ENCODE measurements at places on chromosomes 7 and 10.
A peak's percentile ranks its signal among the peaks of the same experiment; 100 is the strongest.

DNA sequence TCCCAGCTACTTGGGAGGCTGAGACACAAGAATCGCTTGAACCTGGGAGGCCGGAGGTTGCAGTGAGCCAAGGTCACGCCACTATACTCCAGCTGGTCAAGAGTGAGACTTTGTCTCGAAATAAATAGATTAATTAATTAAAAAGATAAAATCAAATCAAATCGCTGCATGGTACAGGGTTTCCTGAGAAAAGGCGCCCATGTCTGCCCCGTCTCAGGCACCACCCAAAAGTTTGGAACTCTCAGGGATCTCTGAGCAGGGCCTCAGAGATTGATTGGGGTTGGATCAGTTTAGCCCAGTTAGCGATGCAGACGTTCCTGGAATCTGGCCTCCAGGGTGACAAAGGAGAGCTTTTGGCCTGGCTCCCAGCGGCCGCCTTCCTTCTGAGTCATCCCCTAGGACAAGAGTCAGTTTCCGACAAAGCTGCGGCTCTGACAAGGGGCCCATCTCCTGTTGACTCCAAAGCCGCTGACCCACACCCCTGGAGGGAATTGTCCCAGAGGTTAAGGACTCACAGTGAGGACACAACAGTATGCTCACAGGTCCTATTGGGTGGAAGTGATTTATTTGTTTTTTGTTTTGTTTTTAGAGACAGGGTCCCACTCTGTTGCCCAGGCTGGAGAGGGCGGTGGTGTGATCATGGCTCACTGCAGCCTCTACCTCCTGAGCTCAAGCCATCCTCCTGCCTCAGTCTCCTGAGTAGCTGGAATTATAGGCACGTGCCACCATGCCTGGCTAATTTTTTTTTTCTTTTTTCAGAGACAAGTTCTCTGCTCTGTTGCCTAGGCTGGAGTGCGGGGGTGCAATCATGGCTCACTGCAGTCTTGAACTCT is 6.8 kb downstream of the ORAI2 start:
- no peak for DNase-seq

GRCh38 chr10:69317626-69318105 is 39.4 kb downstream of the HK1 start:
- DNase-seq: no peak

DNA sequence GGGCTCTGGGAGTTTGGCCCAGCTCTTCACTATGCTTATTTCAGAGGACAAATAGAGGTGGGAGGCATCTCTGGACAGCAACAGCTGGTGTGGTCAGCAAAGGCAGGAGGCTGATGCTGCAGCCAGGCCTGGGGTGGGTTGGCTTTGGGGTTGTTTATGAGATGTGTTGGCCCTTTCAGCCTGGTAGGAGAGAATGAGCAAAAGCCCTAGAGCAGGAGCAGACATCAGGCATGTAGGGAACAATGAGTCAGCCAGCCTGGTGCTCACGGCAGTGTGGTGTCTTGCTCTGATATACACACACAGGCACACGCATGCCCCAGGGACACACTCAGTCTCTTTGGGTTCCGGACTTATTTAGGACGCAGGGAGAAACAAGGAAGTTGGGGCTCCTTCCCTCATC is 157.1 kb downstream of the PRKCQ start:
- no peak for DNase-seq

DNA sequence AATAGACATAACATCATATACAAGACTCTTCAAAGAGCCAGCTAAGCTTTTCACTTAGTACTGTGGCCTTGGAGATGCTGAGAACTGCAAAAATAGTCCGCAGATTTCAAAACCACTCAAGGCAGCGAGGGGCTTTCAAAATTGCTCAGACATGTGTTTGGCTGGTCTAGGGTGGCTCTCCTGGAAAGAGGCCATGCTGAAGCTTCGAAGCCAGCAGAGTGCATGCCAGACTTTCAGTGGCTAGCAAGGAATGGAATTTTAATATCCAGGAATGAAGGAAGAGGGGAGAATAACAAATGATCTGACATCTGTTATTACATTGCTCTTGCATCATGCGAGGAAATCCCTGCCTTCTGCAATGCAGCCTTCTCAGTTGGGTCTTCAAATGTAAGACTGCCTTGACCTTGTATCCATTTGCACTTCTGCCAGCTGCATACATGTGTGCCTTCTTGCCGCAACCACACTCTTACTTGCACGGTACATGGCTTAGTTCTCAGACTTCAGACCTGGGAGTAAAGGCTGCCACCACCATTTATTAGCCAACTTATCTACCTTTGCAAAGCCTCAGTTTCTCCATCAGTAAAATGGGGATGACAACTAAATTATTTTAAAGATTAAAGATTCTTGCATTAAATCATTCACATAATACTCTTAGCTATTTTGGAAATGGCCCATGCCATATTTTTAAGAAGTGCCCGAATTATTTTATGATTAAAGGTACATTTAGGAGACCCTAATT is 55.9 kb downstream of the ITIH5 start:
- no peak for DNase-seq

DNA sequence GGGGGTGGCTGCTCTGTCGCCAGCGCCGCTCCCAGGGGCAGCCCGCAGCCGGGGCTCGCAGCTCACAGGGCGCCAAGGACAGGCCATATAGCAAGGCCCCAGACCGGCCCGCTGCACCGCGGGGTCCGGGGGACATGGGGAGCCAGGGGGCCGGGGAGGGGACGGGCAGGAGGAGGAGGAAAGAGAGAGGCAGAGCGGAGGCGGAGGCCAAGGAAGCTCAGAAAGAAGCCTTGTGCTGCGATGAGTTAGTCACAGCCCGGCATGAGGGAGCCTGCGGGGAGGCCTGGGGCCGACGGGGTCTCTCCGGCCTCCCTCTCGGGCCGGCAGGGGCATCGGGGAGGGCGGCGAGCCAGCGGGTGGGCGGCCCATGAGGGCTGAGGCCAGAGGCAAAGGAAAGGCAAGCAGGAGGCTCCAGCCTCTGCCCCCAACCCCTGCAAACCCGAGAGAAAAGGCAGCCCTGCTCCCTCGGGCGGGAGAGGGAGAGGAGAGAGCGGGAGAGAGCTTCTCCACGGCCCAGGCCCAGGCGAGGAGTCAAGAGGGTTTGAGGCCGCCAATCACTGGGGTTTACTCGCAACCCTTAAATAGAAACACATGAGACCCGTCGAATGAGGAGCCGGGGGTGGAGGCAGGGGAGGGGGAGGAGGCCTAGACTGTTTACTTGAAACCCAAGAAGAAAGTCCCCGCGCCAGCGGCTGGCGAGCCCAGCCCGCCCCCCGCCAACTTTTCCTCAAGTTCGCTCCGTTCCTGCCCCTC is 167.9 kb downstream of the NEURL1 start:
- peak; percentile 62 for DNase-seq

Data from central memory CD4-positive, alpha-beta T cell (primary cell).